NCI-H526 (cell line): ENCODE measurements at places on chromosomes 12 and 14.

DNA sequence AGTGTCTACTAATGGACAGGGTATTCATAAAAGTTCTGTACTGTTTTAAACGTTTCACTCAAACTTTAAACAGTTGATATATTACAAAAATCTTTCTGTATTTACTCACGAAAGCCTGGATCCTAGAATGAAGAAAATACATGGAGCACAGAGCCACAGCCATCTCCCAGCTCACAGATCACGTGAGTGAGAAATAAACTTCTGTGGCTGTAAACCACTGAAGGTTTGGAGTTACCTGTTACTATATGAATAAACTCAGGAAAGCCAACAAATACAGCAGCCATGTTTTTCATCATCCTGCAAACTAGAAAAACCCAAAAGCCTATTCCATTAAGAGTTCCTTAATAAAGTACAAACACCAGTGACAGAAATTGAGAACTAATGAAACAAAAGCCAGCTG lies 867 bp upstream of the TDG start:
- DNase-seq: no peak

GRCh38 chr12:6340032-6340638 lies 1.7 kb downstream of the TNFRSF1A start:
- DNase-seq: no peak

DNA sequence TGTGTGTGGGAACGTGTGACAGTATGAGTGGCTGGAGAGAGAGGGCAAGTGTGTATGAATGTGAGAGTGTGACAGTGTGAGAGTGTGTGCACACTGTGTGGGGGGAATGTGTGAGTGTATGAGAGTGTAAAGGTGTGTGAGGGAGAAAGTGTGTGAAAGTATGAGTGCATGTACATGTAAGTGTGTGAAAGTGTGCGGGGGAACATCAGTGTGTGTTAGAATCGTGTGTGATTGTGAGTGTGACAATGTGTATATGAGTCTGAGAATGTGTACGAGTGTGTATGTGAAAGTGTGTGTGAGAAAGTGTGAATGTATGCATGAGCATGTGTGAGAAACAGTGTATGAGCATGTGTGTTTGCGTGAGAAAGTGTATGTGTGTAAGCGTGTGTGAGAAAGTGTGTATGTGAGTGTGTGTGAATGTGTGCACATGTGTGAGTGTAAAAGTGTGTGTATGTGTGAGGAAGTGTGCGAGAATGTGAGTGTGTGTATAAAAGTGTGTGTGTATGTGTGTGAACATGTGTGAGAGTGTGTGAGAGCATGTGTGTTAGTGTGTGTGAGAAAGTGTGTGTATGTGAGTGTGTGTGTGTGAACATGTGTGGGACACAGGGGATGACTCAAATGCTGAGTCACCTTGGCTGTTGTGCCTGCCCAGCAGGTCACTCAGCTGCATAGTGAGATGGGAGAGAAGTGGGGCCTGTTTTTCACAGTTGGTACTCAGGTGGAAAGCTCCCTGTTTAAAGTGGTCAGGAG lies 220.5 kb upstream of the TBX3 start:
- DNase-seq: no peak

DNA sequence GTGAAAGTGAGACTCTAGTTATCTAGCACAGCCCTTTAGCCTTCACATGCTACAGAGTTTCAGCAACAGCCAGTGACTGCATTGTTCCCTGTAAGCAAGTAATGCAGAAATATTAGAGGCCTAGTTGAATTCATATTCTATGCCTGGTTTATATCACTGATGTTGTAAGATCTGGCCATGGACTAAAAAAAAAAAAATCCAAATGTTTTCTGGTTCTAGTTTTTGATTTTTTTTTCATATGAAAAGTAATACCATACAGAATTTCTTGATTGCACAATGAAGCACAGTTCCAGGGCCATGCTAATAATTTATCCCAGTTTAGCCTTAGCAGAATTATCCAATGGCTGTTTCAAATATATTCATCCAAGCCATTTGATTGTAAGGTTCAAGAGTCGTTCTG lies 341.5 kb upstream of the DDHD1 start:
- no peak for DNase-seq

DNA sequence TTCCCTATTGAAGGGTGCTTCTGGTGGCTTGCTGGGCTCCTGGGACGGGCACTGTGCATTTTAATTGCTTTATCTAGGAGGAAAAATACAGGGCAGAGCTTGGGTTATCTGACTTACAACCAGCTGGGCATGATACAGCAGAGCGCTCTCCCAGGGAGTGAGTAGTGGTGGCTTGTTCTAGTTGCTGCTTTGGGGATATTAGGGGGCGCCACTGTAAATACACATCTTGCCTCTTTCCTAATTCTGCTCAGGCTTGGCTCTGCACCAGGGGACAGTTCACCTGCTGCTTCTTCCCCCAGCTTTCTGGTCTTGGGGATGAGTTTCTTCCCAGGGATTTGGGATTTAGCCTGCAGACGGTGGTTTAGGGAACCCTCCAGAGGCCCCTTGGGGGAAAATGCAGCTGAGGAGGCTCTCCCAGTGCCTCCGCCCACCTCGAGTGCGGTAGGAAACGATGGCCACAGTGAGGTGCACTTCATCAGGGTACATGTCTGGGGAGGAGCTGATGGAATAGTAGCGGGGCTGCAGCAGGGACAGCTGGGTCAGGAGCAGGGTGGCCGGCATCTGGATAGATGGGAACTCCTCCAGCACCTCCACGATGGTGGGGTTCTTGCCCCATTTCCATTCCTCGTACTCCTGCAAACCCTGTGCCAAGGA lies 36.9 kb upstream of the FBXO21 start:
- no peak for DNase-seq

DNA sequence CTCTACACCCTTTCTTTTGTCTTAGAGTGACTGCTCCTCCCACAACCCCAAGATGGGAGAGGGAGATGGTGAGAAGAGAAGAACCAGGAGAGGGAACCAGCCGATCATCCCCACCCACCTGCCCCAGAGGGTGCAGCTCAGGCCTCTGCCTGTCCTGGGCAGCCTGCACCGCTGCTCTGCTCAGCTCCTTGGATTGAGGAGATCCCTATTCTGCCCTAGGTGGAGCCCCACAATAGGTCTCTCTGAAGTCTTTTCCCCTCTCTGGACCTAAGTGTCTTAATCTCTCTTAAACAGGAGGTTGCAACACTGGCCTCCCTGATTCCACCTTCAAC lies 2.2 kb downstream of the ANKRD33 start:
- DNase-seq: no peak

DNA sequence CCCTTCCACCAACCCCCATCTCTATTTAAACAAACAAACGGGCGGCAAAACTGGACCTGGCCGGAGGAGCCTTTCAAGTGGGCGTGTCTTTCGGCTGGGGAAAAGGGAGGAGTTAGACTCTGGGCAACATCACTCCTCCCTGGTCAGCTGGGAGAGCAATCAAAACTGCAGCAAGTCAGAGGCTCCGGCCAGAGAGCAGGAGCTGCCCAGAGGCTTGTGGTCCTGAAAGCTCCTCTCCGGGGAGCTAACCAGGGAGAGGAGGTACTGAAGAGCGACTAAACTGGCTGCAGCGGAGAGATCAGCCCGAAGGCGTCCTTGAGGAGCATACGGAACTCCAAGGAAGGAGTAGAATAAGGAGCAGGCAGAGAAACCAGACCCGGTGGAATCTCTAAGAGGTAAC lies at the start of gene NEUROD4:
Gene NEUROD4 (plus strand): TSS at position 191 of the 400 bp plus-strand sequence. CDS start 6,466 bp downstream, outside the sequence.
- no peak for DNase-seq

GRCh38 chr14:70931008-70931407 lies 23.7 kb downstream of the PCNX1 start:
- no peak for DNase-seq

- DNase-seq: no peak
Observed at GRCh38 chr14:71463807-71464206, 468.4 kb upstream of the RGS6 start.

DNA sequence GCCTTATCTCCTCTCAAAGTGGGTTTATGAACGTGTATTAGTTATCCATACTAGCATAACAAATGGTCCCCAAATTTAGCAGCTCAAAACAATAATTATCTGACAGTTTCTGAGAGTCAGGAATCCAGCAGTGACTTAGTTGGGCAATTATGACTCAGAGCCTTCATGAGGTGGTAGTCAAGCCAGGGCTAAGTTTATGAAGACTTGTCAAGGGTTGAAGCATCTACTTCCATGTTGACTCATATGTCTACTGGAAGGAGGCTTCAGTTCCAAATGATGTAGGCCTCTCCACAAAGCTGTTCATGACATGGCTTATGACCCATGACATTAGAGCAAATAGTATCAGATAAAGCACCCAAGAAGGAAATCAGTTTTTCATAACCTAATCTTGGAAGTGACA lies 73.2 kb downstream of the IPO8 start:
- no peak for DNase-seq

DNA sequence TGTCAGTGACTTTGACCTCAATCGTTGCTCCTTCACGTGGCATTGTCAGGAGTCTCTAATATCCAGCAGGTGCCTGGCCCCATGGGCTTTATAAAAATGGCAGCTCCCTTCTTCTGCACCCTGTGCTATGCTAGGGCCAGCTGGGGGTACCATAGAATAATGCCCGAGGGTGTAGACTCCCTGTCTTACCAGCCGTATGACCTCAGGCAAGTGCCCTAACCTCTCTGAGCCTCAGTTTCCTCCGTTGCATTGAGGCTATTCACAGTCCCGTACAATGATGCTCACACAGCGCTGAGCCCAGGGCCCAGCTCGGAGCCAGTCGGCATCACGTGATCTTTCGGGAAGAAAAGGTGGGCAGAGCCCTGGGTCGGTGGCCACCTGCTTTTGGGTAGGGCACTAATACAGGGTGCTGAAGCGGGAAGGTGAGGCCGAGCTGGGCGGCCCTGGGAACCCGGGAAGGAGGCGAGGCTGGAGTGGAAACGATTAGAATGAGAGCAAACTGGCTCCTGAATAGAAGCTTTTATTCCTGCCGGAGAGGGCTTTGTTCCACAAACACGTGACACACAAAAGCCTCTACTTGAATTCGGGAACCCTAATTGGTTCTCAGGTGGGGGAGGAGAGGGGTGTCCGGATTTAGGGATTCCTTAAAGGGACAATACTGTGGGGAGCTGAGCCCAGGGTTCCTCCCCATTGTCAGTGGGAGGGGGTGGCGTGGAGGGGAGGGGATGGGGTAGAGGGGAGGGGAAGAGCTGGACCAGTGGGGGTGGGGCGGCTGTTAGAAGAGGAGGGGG lies 19.9 kb upstream of the MSI1 start:
- no peak for DNase-seq

- no peak for DNase-seq
Observed at GRCh38 chr14:81350344-81351130, 49.6 kb downstream of the STON2 start.

DNA sequence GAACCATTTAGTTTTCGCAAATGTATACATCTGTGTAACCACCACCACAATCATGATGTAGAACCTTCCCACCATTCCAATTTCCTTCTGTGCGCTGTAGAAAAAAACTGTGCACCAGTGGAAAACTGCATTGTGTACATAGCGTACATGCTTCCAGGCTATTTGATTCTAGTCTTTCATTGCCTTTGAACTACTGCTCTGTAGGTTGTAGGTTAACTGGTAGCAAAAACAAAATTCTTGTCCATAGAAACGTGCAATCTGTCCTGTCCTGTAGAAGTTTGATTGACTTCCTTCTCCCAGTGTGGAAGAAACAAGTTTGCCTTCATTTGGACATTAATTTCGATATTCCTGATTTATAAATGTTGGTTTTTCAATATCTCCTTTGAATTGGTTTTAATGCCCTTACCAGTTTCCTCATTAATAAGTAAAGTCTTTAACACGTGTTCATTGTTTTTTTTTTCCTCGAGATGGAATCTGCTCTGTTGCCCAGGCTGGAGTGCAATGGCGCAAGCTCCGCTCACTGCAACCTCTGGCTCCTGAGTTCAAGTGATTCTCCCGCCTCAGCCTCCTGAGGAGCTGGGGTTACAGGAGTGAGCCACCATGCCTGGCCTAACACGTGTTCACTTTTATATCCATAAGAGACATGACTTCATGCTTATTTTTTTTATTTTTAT lies 3.6 kb upstream of the ISM2 start:
- no peak for DNase-seq

GRCh38 chr12:45131506-45131905 lies 80.6 kb upstream of the DBX2 start:
- DNase-seq: no peak

DNA sequence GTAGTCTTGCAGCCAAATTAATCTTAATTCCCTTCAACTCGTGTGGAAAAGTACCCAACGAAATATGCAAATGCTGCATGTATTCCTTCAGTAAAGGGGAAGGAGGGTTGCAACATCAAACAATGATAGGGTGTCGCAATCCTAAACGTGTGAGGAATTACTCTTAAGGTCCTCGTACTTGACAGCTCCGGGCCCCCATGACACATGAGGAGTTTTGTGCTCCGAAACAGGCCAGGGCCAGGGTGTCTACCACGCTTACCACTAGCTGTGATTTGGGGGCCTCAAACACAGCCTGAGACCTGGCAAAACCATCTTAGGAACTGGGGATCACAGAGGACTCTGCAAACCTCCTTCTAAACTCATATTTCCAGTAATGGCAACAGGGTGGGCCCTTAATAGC lies 20.4 kb downstream of the FOS start:
- no peak for DNase-seq

DNA sequence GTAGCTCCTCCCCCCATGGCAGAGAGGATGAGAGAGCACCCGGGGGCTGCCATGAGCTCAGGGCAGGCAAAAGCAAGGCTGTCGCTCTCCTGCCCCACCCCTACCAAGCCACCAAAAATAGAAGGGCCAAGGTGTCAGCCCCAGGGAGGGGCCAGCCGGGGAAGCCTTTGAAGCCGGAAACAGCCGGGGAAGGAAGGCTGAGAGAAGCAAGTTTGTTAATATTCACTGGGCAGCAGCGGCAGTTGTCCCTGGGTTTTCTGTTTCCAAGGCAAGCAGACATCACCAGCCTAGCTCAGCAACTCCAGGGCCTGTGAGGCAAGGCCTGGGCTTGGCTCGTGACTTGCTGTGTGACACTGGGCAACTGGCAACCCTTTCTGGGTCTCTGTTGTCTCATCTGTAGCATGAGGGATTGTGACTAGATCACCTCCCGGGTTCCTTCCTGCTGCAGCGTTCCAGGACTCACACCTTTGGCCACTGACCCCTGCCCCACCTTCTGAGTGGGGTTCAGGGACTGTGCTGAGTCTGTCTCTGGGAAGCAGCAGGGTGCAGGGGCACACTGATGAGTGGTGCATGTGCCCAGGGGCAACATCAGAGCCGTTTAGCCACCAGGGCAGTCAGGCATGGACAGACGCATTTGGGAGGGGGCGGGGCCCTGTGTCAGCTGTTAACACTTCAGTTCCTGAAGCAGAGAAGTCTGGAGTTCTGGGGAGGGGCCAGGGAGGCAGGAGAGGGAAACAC lies 24.3 kb downstream of the SYNDIG1L start:
- no peak for DNase-seq

DNA sequence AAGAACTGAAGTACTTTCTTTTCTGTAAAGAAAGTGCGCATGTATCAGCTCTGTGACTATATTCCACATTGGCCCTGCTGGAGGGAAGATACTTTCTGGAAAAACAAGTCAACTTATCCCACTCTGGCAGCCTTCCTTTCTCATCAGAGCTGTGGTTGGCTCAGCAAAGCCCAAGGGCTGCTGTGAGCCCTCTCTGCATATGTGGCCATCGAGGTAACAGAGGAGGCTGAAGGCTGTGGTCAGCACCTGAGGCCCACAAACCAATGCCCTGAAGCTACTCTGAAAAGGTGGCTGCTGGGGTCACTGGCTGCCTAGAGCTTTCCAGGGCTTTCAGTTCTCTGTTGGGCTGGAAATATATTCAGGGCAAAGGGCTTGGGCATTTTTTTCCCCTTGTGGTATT lies 70.8 kb upstream of the IGF1 start:
- no peak for DNase-seq
